Pulmonary artery endothelial cell (primary cell): ENCODE measurements at places on chromosomes 5 and 9.

DNA sequence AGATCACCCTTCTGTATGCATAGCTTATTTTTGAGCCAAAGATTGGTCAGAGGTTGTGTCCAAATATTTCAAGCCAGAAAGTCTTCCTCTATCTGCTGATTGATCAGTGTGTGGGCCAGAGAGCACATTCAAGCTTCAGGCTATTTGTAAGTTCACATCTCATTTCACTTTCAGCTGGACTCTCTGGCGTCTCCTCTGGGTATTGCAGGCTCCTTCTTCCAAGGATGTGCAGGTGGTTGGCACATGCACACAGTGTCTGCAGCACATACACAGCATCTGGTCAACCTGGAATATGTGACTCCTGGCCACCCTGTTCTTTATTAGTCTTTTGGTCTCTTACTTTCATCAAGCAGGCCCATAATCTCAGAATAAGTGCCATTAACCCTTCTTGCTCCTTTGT lies 516.1 kb downstream of the ANXA1 start:
- no peak for DNase-seq

DNA sequence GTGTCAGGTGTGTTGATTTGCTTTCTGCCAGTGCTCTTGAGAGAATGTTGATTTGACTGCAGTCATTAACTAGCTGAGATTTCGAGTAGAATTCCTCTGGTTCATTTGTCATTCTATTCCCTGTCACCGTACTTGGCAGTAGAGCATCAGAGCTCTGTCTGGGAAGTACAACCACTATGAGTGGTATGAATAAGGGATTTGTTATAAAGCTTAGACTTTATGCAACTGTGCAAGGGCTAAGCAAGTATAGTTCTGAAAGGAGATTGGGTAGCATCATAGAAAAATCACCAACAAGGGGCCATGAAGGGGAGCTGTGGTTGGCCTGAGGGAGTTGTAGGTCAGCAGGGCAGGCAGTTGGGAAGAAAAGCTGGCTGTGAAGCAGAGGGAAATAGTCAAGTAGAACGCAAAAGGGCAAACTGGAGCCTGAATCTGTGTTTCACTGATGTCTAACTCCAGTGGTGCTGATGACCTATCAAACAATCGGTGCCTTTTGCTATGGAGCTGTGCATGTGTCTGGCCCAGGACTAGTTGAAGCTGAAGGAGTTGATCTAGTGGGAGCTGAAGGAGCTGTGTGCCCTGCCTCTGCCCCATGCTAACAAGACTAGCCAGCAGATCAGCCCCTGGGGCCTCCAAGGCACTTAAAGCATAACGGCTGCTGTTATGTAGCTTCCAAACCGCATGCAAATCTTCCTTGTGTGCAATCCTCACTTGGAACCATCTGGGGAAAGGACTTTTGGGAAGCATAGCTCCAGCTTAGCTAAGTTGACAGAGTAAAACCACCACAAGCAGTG lies 110.0 kb downstream of the SLC28A3 start:
- DNase-seq: no peak

DNA sequence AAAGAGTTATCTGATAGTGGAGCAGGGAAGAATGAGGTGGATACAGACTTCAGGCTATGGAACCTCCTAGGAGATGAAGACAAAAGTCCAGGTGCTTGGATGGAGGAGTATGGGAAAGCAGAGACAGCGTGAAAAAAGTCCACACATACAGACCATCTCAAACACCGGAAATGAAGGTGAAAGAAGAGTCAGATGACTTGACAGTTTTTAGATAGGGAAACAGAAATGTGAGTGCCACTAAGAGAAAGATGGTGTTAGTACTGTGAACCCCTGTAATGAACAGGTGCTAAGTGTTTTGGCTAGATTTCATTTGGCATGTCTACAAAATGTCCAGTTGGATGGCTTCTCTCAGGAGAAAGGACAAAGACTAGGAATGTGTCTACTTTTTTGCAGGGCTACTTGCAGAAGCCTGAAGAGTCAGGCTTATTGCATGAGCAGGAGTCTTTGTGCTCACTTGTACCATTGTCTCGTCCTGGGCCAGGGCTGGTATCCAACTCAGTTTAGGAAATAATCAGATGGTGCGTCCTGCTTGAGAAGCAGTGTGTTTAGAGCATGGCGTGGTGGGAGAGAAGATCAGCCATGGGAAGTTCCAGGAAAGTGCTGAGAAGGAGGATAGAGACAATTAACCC lies 90.6 kb upstream of the STARD4 start:
- no peak for DNase-seq

- DNase-seq: no peak
Measured at GRCh38 chr5:133509742-133510079, 102.6 kb downstream of the FSTL4 start.

GRCh38 chr5:120452471-120452870 lies 11.6 kb upstream of the PRR16 start:
- no peak for DNase-seq

- no peak for DNase-seq
Measured at GRCh38 chr5:60521376-60522291, 178.3 kb downstream of the DEPDC1B start.
